ENCODE measurements at places on chromosomes 7 and 10.

GRCh38 chr10:6920072-6921019 lies 340.3 kb upstream of the PRKCQ start:
- DNase-seq, result no peak

- no peak for DNase-seq
These were observed 627 bp upstream of the SSMEM1 start for GRCh38 chr7:130207033-130207432.

GRCh38 chr7:157870644-157871290 lies 534.0 kb downstream of the DNAJB6 start:
- no peak for DNase-seq

DNA sequence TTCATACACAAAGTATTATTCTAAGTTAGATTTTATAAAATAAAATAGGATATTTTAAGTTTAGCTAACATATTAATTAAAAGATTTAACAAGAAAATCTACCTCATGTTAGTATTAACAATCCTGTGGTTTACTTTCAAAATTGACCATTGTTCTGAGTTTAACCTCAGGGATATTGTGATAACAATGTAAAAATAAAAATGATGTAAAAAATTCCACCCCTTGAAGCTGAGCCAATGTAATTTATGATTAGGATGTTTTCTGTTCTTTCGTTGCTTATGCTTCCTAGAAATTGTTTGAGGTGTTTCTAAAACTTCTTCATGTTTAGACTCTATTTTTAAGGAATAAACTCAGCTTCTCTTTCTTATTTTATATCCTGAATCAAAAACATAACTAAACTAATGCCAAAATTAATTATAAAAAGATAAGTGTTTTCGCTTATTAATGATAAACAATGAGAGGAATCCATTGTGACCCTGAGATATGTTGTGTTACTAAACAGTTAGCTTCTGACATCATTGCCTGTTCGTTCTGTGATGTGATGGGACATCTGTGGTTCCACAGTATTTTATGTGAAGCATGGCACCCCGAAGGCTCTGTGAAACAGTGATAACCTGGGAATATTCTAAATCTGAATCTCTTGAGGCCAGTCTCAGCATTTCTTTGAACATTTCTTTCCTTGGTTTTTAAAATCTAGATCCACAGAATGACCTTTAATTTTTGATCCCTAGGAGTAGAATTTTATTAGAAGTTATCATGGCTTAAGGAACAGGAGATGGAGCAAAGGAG lies 340.8 kb downstream of the ARL4A start:
- no peak for DNase-seq

DNA sequence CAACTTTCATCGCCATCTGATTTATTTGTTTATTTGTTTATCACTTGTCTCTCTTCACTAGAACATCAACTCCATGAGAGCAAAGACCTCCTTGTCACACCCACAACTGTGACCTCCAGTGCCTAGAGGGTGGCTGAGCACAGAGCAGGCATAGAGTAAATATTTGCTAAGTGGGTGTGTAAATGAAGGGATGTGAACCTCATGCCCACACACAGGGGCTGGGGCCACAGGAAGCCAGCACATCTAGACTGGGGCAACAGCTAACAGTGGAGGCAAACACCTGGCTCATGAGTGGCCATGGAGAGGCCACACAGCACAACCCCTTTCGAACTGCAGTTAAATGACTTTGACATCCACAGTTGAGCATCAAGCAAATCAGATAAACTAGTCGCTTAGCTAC lies 39.8 kb downstream of the AKR1B1 start:
- DNase-seq, result no peak

DNA sequence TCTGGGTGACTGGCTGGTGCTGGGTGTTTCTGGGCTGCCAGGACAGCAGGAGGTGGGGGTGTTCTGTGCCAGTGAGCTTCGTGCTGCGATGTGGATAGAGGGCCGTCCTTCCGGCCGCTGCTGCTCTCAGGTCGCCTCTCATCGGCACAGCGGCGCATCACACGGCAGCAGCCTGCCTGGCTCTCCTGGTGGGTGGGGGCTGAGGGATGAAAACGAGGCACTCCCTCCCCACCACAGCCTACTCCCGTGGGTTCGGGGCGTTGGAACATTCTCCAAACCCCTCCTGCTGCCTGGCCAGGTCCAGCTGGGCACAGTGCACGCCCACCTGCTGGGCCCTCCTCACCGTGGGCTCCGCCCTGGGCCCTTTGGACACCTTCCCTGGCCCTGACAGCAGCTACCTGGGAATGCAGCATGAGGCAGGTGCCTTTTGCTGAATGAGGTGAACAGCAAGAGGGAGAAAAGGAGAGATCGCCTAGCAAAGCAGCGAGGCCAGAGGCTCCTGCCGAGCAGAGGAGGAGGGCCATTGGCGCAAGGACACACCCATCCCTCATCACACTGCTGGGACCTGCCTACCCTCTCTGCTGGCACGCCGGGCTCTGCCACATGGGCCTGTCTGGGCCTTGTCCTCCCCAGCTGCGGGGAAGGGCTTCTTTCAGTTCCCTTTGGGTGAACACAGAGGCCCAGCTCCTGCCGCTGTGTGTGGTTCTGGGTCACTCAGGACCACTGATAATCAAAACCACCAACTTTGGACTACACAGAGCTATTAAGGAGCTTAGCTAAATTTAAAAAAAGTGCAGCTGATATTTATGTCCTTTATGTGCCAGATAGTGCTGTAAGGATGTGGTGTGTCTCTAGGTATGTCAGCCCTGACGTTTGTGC lies 33.4 kb downstream of the INPP5A start:
- DNase-seq, result no peak

DNA sequence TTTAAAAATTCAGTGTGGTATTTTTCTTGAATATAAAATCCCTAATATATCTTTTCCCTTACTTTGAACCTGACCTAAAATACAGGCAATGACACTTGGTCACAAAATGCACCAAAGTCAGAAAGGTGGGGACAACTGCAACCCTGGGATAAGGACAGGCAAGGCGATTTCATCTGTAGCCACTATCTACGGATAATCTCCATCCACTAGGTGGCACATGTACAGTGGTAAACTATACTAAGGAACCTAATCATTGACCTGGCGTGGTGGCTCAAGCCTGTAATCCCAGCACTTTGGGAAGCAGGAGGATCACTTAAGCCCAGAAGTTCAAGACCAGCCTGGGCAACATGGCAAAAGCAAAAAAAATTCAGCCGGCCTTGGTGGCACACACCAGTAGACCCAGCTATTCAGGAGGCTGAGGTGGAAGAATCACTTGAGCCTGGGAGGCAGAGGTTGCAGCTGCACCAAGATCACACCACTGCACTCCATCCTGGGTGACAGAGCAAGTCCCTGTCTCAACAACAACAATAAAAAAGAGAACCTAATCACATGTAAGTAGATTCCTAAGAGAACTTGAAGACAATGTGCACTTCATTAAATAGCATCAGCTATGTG lies 98.9 kb downstream of the KMT2C start:
- DNase-seq, result no peak

GRCh38 chr10:114767986-114768821 lies 53.4 kb upstream of the FHIP2A start:
- DNase-seq, result no peak

- DNase-seq, result no peak
These were observed 20.0 kb upstream of the GPR146 start for GRCh38 chr7:1024331-1024841.

GRCh38 chr10:37489658-37490003 lies 364.2 kb downstream of the ANKRD30A start:
- no peak for DNase-seq

DNA sequence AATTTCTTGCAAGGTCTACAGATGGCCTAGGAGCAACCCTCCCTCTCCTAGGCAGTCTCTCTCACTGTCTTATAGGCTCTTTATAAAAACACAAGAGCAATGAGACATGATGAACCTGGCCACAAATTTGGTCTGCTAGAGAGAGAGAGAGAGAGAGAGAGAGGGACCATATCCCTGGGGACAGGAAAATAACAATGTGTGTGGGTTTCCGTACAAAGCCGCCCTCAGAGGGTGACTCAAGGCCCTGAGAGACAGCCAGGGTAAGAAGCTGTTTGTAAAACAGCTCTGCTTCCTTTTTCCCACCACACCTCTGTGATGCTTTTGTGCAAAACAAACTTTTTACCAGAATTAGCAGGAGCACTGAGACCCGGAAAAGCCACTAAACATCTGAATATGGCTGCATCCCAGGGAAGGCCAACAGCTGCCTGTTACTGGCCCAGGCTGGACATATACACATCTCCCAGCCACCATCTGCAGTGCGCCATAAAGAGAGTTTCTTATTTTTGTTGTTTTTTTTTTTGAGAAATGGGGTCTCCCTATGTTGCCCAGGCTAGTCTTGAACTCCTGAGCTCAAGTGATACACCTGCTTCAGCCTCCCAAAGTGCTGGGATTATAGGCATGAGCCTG lies 18.4 kb downstream of the GIMAP5 start:
- DNase-seq, result no peak

DNA sequence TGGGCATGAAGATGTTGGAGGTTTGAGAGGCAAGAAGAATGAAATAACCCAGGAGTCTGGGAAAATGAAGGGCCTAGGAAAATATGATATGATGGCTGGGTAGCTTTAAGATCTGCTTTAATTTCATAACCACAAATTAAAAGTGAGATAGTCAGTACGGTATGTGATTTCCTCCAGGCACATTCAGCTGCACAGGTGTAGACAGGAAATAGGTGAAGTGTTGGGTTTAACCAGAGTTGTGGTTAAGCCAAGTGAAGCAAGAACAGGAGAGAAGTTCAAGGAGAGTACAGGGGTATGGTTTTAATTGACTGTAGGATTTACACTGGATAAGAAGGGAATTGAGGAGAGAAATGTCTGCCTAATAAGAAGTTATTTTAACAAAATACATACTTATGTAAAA lies 2.6 kb downstream of the PNLIPRP3 start:
- no peak for DNase-seq

DNA sequence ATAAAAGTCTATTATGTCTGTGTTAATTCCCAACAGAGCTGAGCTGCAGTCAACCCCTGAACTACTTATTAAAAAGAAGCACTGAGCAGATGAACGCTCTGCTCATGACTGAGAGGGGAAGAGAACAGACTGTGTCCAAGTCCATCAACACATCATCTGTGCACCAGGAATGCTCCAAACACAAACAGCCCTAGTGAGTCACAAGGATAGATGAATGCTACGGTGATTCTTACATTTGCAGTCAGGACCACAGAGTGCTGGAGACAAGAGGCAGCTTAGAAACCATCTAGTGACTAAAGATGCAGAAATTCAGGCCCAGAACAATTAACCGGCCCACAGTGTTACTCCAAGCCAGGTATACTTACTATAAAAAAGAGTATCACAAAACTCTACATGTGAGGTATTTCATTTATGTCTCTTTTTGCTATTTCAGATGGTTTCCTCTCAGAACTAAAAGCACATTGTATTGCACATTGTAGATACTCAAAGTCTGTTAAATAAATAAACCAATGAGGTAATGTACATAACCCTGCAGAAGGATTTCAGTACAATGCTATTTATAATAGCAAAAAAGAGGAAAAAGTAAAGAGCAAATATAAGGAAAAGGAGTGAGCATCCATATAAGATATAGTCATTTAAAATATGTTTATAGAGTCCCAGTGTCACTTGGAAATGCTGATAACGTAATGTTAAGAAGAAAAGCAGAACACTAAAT lies 159.2 kb downstream of the KCNMA1 start:
- peak; percentile 83 for DNase-seq

DNA sequence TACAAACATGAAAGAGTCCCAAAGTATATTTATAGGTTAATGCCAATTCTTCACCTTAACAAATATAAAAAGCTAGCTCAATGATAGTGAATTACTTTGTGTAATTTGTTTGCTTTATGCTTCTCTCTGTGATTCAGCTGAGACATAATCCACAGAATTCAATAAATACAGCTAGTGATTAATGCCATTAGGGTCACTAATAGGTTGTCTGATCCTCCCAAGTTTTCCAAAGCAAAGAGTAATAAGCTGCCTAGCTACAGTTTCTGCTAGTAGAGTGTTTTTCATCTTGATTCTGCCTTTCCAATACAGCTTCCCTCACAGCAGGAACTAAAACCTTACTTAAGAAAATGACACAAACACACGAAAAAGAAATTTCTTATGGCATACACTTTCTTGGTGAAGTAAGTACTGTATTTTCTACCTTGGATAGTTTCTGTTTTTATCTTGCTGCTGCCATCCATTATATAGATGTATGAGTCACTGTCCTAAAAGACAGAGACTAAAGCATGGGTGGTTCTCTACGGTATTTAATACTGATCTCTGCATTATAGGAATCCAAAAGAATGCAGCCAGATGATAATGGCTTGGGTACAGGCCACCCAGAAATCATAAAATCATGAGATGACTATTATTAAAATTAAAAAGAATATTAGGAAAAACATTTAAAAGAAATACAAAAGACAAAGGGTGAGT lies 170.0 kb downstream of the TPK1 start:
- no peak for DNase-seq

GRCh38 chr7:73717025-73717807 lies 2.3 kb downstream of the STX1A start:
- no peak for DNase-seq

DNA sequence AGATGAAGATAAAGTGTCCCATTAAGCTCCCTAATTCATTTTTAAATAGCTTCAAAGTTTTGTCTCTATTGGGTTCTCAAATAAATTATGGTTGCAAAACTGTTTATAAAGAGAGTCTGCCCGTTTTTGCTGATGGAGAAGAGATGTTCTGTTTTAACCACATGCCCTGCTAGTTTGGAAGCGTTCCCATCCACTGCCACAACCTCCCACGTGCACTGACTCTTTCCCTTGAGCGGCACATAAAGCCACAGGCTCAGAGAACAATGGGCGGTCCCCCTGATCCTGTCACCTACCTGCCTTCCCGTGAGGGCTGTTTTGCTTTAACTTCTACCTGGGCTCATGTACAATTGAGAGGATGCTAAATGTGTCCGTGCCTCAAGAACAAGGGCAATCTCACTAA lies 65.5 kb downstream of the CPVL start:
- DNase-seq, result no peak

GRCh38 chr7:96287559-96287958 lies 34.3 kb downstream of the SLC25A13 start:
- no peak for DNase-seq

DNA sequence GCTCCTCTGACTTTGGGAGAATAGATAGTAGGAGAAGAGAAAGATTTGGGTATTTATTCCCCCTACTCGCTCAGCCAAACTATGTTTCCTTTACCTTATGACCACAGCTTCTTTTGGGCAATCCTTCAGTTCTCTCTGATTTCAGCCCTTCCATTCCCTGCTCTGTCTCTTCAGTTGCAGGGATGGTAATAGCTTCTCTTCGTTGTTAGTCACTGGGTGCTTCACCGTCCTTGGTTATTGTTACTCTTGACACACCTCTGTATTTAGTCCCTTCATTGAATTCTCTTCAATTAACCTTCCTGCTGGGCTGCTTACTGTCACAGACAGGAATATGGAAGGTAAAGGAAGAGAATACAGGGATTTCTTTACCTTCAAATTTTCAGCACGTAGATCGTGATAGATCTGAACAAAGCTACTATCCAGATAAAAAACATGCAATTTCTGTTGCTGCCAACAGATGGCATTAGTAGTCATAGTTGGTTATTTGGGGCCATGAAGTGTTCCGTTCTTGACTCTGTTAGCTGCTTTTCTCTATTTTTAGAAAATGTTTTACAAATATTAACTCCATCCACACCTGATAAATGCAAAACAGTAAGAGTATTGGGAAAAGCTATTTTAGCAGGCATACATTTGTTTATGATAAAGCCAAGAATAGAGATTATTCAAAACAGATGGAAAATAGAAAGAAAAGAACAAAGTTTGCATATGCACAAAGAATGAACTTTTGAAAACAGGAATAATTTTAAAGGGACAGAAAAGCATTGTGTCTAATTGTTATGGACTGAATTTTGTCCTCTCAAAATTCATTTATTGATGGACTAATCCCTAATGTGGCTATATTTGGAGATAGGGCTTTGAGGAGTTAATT lies 14.0 kb upstream of the PTTG1IP2 start:
- no peak for DNase-seq
